HFFc6 (cell line): ENCODE measurements at places on chromosomes 5 and 9.

DNA sequence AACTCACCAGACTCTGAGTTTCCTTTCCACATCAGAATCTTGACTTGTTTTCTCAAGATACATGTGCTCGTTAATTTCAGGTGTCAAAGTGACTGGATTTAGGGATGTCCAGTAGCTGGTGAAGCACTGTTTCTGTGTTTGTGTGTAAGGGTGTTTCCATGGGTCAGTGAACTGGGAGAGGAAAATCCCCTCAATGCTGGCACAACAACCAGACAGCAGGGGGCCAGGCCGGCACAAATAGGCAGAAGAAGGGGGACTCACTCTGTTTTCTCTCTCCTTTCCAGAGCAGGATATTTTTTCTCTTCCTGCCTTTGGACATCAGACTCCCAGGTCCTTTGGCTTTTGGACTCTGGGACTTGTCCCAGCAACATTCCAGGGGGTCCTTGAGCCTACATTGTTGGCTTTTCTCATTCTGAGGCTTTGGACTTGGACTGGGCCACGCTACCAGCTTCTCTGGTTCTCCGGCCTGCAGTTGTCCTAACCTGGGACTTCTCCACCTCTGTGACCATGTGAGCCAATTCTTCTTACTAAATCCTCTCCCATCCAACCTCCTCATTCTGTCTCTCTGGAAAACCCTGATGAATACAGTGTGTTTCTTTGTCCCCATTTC is 144.0 kb downstream of the CAAP1 start:
- DNase-seq, result no peak

- DNase-seq, result no peak
These were observed 5.4 kb downstream of the CD72 start for GRCh38 chr9:35612843-35613242.

GRCh38 chr5:569358-569867 is 42.7 kb upstream of the CEP72 start:
- DNase-seq, result no peak

DNA sequence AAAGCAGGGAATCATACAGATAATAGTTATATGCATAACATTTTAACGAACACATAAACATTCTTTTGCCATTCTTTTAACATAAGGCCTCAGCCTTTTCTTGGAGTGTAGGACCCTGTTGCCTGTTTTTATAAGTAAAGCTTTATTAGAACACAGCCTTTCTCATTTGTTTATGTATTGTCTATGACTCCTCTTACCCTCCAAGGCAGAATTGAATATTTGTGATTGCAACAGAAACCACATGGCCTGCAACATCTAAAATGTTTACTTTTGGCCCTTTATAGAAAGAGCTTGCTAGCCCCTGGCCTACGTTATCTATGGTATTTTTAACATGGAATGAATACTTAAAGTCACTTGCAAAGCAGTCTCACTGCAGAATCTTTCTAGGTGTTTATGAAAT is 2.6 kb downstream of the SLC31A1 start:
- DNase-seq, result peak; percentile 81

GRCh38 chr5:118894709-118895108 is 93.6 kb downstream of the DTWD2 start:
- no peak for DNase-seq

DNA sequence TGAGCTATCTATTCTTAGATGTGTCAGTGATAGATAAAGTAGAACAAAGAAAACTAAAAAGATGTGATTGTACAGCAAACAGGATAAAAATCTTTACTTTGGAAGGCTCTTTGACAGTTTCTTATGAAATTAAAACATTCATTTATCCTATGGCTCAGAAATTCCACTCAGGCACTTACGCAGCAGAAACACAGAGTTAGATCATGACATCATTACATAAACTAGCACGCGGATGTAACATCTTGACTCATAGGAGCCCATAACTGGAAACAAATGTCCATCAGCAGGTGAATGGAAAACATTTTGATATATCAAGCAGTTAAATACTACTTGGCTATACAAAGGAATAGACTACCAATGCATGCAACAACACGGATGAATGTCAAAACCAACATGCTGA is 45.3 kb downstream of the ICE1 start:
- no peak for DNase-seq

- peak; percentile 11 for DNase-seq
These were observed 63.7 kb upstream of the RUFY1 start for GRCh38 chr5:179486596-179487051.

GRCh38 chr5:137155261-137156000 is 343.7 kb downstream of the SPOCK1 start:
- no peak for DNase-seq

- DNase-seq, result no peak
These were observed 45.4 kb downstream of the MFAP3 start for GRCh38 chr5:154084062-154084639.

DNA sequence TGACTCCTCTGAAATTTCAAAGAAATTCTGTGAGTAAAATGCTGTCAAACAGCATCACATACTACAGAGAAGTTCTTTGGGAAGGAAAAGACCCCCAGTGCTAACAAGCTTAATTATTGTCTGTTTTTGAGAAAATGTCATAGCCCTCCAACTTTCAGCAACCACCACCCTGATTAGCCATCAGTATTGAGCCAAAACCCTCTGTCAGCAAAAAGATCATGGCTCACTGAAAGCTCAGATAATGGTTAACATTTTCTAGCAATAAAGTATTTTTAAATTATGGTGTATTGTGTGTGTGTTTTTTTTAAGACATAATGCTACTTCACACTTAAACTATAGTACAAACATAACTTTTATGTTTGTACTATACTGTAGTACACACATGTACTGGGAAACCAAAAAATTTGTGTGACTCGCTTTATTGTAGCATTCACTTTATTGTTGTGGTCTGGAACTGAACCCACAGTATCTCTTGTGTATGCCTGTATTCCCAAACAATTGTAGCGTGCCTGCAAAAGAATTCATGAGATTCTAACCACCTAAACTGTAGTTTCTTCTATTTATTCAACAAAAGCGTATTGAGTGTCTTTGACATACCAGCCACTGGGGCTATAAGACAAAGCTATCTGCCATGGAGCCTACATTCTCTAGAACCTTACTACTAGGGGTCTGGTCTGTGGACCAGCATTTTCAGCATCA is 31.6 kb downstream of the TLE4 start:
- no peak for DNase-seq

- DNase-seq, result no peak
These were observed 86.3 kb upstream of the TAF11L2 start for GRCh38 chr5:17411436-17412402.

DNA sequence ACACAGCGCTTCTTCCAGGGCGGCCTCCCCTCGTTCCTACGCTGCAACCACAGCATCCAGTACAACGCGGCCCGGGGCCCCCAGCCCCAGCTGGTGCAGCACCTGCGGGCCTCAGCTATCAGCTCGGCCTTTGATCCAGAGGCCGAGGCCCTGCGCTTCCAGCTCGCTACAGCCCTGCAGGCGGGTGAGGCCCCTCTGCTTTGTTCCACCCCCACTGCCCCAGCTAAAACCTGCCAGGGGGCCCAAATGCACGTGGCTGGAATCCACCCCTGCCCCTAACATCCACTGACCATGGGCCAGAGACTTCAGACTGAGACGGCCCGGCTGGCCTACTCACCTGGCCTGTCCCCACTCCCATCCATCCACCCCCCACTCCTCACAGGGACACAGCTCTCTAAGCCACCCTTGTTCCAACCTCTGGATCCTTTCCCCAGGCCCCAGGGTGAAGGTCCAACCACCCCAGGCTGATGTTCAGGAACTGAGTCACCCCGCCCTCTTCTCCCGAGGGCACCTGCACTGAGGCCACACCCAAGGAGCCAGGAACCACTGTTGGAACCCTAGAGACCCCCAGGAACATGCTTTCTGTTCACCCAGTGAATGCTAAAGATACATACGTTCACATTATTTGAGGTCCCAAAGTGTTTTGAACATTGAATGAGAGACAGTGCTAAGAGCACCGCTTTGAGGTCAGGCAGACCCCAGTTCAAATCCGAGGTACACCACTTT is 18.9 kb upstream of the ASS1 start:
- no peak for DNase-seq

DNA sequence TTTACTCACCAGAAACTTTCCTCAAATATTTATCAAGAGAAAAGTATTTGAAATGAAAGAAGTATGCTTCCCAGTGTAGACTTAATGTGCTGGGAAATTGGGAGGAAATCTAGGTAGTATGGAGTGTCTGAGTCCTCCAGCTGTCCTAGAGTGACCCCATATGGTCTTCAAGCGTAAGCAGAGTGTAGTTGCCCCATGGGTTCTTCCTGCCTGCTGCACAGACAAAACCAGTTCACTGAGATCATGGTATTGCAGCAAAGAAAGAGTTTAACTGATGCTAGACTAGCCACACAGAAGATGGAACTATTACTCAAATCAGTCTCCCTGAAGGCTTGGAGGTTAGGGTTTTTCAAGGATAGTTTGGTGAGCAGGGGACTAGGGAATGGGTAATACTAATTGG is 114.9 kb upstream of the PRLR start:
- DNase-seq, result no peak

- DNase-seq, result no peak
These were observed 81.9 kb downstream of the DROSHA start for GRCh38 chr5:31449962-31450361.

- no peak for DNase-seq
These were observed 23.3 kb downstream of the ENC1 start for GRCh38 chr5:74617202-74617601.

DNA sequence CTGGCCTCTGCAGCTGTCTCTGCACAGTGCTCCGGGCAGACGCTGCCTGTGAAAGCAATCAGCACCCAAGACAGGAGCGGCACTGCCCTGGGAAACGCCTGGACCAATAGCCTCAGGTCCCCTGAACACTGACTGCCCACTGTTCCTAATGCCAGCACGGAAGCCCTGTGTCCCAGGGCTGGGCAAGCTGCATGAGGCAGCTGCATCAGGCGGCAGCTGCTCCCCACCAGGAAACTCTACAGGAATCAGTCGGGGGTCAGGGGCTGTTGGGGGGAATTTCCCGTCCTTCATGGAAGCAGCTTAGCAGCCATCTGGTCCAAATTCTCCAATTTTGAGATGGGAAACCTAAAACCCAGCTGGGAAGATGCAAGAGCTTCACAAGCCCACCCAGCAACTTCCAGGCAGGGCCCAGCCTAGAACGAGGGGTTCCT is 118.6 kb downstream of the VAV2 start:
- DNase-seq, result no peak

GRCh38 chr5:116459301-116459700 is 115.3 kb downstream of the SEMA6A start:
- DNase-seq, result no peak

- no peak for DNase-seq
These were observed 365.2 kb downstream of the PDE4D start for GRCh38 chr5:59528202-59528862.

DNA sequence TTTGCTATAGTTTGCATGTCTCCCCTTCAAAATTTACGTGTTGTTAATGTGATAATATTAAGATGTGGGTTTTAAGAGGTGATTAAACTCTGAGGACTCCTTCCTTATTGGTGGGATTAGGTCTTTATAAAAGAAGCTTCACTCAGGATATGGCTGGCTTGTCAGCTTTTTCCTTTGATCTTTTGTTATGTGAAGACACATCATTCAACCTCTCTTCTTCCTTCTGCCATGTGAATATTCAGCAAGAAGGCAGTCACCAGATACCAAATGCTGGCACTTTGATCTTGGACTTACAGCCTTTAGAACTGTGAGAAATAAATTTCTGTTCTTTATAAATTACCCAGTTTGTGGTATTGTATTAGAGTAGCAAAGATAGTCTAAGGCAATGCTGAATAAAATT is 855.9 kb upstream of the CDH10 start:
- no peak for DNase-seq

- DNase-seq, result no peak
These were observed 157.3 kb downstream of the PPP2R2B start for GRCh38 chr5:146721073-146721815.

- DNase-seq, result no peak
These were observed 747.3 kb upstream of the C9orf72 start for GRCh38 chr9:28320616-28321015.

- DNase-seq, result peak; percentile 94
These were observed 85.8 kb upstream of the DMRT1 start for GRCh38 chr9:755454-756381.

GRCh38 chr5:55900068-55900467 is 48.9 kb downstream of the IL31RA start:
- DNase-seq, result no peak

DNA sequence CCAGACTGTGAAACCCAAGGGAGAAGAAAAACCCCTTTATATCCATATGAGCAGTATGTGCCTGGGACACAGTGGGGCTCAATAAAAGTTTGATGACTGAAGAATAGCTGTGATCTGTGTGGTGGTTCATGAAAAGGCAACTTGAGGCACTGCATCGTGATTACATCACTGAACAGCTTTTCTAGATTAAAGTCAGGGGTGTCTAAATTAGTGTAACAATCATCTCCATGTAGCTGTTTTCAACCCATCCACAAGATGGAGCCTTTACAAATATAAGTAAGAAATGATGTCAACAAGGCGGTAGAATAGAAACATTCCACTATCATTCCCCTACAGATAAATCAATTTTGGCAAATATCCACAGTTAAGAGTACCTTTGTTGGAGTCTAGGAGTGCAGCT is 55.5 kb downstream of the PRRC1 start:
- no peak for DNase-seq

GRCh38 chr9:136881691-136882108 is 4.6 kb upstream of the TRAF2 start:
- no peak for DNase-seq

GRCh38 chr5:139138809-139139208 is 59.4 kb downstream of the SIL1 start:
- peak; percentile 20 for DNase-seq

GRCh38 chr5:151743530-151743929 is 14.9 kb downstream of the ATOX1 start:
- DNase-seq, result no peak

- DNase-seq, result no peak
These were observed 106.7 kb downstream of the SERINC5 start for GRCh38 chr5:80149161-80149609.

DNA sequence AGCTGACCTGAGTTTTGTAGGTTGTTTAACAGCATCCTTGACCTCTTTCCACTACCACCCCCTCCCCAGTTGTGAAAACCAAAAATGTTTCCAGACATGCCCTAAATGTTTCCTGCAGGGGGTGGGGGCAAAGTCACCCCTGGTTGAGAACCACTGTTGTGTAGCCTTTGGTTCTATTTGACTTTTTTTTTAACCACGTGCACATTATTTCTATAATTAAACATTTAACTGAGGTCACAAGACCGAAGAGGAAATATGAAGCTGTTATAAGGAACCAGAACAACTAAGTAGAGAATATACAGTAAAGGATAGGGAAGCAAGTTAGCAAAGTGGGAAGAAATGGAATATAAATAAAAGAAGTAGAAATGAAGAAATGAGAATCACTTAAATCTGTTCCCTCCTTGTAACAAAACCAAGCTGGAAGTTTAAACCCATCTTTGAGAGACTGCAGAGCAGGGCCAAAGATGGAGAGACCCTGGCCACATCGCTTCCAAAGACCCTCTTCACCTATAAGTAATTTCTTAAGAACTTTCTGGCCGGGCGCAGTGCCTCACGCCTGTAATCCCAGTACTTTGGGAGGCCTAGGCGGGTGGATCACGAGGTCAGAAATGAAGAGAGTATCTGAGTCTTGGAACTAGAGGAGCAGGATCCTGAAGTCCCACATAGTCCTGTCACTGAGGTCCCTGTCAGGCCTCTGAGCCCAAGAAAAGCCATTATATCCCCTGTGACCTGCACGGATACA is 14.4 kb downstream of the SIT1 start:
- DNase-seq, result no peak

GRCh38 chr9:121837113-121837961 is 185.9 kb downstream of the DAB2IP start:
- peak; percentile 36 for DNase-seq
